ENCODE measurements at places on chromosomes 2 and 18. TPM values are rescaled to one million over a fixed set of nuclear protein-coding genes. Genes with fewer than 3 reads are reported as not detected.

GRCh38 chr2:108612514-108613183, 78.4 kb downstream of the LIMS1 start:
- no peak for DNase-seq

GRCh38 chr2:32278478-32278853, 762 bp downstream of the YIPF4 start:
- DNase-seq = no peak

DNA sequence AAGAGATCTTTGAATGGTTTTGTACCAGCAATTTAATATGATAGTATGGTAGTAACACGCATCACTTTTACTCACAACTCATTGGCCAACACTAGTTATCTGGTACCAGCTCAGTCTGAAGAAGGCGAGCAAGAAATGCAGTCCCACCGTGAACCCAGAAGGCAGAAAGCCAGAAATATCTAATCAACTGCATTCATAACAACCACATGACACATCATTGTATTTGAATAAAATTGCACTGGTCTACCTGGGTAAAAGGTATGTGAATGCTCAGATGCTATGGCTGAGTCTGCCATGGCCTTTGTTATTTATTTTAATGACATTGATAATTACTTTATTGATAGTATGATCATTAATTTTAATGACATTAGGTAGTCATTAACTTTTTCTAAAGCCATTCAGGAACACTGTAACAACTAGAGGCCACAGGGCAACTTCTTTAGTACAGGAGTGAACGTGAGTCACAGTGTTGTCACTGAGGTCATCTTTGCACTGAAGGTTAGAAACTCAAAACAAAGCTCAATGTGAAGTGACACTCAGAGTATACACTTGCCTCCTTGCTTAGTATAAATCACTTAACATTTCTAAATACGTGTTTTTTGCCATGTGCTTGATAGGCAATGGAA, 475.6 kb upstream of the TNP1 start:
- DNase-seq = no peak

- no peak for DNase-seq
These were observed 675.0 kb downstream of the SATB2 start for GRCh38 chr2:198782734-198783133.

DNA sequence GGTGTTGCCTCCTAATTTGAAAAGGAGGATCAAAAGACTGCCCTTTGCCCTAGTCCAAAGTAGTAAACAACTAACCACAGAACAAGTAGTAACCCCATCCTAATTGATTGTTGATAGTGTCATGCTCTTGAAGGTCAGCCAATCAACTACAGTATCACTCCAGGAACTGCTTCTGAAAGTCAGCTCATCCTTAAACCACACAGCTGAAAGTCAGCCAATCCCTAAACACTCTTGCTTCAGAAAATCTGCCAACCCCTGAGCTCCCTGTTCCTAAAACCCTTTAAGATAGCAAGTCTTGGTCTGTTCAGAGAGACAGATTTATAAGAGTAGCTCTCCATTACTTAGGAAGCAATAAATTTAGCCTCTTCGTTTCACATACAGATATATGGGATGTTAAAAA, 51.6 kb upstream of the CPO start:
- DNase-seq = no peak

DNA sequence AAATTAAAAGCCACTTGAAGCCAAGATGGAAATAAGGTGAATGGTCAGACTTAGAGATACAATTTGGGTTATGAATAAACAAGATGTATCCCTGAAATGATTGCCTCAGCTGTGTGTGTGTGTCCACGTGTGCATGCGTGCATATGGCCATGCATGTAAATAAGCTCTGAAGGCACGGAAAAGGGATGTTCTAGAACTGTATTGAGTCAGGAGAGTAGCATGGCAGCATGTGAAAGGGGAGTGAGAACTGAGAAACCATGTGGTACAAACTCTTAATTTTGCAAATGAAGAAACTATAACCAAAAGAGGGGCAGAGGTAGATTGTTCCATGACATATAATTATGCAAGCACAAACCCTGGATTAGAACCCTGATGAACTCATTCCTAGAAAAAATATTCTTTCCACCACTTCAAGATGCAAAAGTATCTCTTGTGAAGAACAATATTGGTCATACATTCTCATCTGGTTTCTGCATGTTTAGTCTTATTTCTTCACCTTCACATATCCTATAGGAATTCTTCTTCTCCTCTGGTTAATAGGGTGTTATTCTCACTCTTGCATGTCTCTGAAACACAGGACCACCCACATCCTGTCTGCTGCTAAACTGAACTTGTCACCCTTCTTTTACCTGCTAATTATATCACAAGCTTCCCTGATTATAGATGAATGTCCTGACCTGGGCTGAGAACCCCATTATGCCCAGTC, 455.8 kb downstream of the SETBP1 start:
- DNase-seq = no peak

GRCh38 chr2:218397820-218398436, 1.7 kb upstream of the CTDSP1 start:
- DNase-seq = no peak

The AMER3 gene
- not detected for total RNA-seq

DNA sequence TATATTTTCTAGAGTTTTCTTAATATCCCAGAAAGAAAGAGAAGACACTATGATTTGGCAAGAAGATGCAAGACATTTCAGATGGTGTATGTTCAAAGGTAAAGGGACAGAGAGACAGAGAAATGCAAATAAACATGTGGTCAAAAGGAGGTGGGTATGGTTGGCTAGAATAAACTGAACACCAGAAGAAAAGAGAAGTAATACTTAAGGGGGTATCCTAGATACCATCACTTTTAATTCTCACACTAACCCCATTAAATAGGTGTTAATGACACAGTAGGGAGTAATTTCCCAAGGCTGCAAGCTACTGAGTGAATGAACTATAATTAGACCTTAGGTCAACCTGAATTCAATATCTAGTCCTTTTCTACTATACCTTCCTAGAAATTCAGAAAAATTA, 111.2 kb upstream of the CD226 start:
- no peak for DNase-seq
